ENCODE measurements at places on chromosomes 1 and 21. TPM values are rescaled to one million over a fixed set of nuclear protein-coding genes. Genes with fewer than 3 reads are reported as not detected.

PTPRC gene
- polyA plus RNA-seq = 176 TPM

TRNP1 gene
- 2.8 TPM for polyA plus RNA-seq

DDAH1 gene
- polyA plus RNA-seq = not detected

FMO2 gene
- polyA plus RNA-seq = not detected

SYNC gene
- polyA plus RNA-seq = 0.05 TPM

KCNE2 gene
- not detected for polyA plus RNA-seq

NSL1 gene
- polyA plus RNA-seq = 62.3 TPM

PRDM16 gene
- polyA plus RNA-seq = not detected

CAMK1G gene
- polyA plus RNA-seq = not detected

OR2AK2 gene
- not detected for polyA plus RNA-seq

WDR3 gene
- 1.6 TPM for polyA plus RNA-seq

RHD gene
- not detected for polyA plus RNA-seq

NCF2 gene
- polyA plus RNA-seq = 509 TPM

TMEM51 gene
- polyA plus RNA-seq = 2.5 TPM

RGSL1 gene
- not detected for polyA plus RNA-seq

UBL4B gene
- polyA plus RNA-seq = not detected

RXFP4 gene
- polyA plus RNA-seq = not detected

VAV3 gene
- polyA plus RNA-seq = 5.4 TPM
